ENCODE measurements at places on chromosomes 6 and 20. TPM values are rescaled to one million over a fixed set of nuclear protein-coding genes. Genes with fewer than 3 reads are reported as not detected.

Gene SNTA1
- total RNA-seq, result 8.9 TPM

Gene LAMA4
- 128 TPM for total RNA-seq

Gene SDCBP2
- total RNA-seq, result 3.9 TPM

Gene TMEM170B
- 0.35 TPM for total RNA-seq

Gene SLC44A4
- total RNA-seq, result not detected

Gene STMND1
- not detected for total RNA-seq

Gene OR2H1
- not detected for total RNA-seq

Gene TMC2
- total RNA-seq, result not detected

Gene PRKN
- total RNA-seq, result 0.18 TPM

Gene MLIP
- total RNA-seq, result not detected

Gene PIGU
- 14.0 TPM for total RNA-seq

Gene PI16
- not detected for total RNA-seq

Gene FAM217A
- not detected for total RNA-seq

Gene RIPPLY2
- not detected for total RNA-seq

Gene LMBRD1
- total RNA-seq, result 21.3 TPM

Gene HTR1E
- total RNA-seq, result not detected

Gene METTL24
- total RNA-seq, result not detected

Gene BPIFB1
- total RNA-seq, result not detected

Gene TUBE1
- 21.0 TPM for total RNA-seq

Gene ZNF292
- 4.3 TPM for total RNA-seq

Gene DZANK1
- total RNA-seq, result 2.3 TPM

Gene KCNG1
- 50.0 TPM for total RNA-seq

Gene RIPK1
- total RNA-seq, result 11.8 TPM

Gene ADGB
- not detected for total RNA-seq

Gene MAN1A1
- 41.6 TPM for total RNA-seq

Gene SOBP
- 0.53 TPM for total RNA-seq

Gene TAAR9
- total RNA-seq, result not detected

Gene WASF1
- total RNA-seq, result 4.6 TPM

Gene CYB5R4
- total RNA-seq, result 8.6 TPM

Gene OR12D3
- not detected for total RNA-seq

Gene CENPW
- total RNA-seq, result 8.6 TPM

Gene SPATA25
- total RNA-seq, result not detected

Gene ETV7
- not detected for total RNA-seq

Gene SIRPB2
- total RNA-seq, result not detected

Gene LY6G6F
- not detected for total RNA-seq

Gene CST2
- not detected for total RNA-seq

Gene CLIC5
- not detected for total RNA-seq

Gene DEFB119
- total RNA-seq, result not detected

Gene TAGAP
- not detected for total RNA-seq

Gene TSPO2
- not detected for total RNA-seq

Gene COL11A2
- total RNA-seq, result under 0.01 TPM

Gene CCND3
- 118 TPM for total RNA-seq

Gene TRIM39
- 11.2 TPM for total RNA-seq

Gene PAK5
- total RNA-seq, result not detected

Gene DUSP22
- 9.8 TPM for total RNA-seq

All from myometrial cell (primary cell).